ENCODE measurements at places on chromosomes 6 and 20.
A peak's percentile ranks its signal among the peaks of the same experiment; 100 is the strongest.

- no peak for DNase-seq
Measured at GRCh38 chr6:34585512-34586061, 29.5 kb upstream of the SPDEF start.

DNA sequence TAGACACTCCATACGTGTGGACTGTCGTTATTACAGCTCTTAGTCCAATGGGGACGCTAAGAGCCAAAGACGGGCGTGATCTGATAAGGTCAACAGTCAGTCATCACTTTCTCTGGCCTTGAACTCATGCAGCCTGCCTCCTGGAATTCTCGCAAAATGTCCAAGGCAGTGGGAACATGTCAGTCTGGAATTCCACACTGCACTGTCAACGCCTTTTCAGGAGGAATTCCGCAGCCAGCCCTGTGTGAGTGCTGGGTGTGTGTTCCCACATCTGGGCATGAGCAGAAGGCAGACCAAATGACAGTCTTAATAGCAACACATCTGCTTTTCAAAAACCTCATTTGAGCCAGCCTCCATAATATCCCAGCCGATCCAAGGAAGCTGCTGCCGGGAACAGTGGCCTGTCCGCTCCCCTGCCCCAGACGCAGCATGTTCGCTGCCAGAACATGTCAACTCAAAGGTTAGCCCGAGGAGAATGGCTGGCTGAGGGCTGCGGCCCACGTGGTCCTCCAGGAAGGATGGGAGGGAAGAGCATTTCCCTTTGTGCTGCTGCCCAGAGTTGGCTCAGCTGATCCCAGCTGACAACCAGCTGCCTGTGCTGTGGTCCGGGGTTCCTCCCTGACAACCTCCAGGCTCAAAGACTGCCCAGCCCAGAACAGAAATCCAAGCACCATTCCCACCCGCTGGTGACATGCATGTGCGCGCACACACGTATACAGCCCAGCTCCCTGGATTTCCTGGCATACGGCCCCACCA is 103.1 kb downstream of the SULF2 start:
- no peak for DNase-seq

GRCh38 chr20:38209054-38209675 is 44.1 kb upstream of the TGM2 start:
- no peak for DNase-seq

- no peak for DNase-seq
Measured at GRCh38 chr6:97687916-97688315, 404.9 kb upstream of the MMS22L start.

- no peak for DNase-seq
Measured at GRCh38 chr6:148509800-148510581, 167.4 kb downstream of the SASH1 start.

GRCh38 chr6:14658030-14658429 is 540.5 kb downstream of the CD83 start:
- no peak for DNase-seq

DNA sequence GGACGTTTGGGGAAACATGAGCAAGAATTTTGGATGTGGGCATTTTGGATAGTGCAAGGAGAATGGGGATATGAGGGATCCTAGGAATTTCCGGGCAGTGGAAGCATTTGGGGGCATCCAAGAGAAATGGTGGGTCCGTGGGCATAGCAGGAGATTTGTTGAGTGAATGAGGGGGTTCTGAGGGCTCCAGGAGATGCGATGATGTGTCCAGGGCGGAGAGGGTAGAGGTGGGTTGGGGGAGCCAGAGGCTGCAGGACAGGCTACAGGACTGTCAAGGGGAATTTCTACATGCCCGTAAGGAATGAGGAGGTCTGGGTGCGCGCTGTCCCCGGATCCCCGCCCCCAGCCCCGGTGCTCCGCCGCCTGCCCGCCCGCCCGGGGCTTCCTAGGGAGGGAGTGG is 364 bp downstream of the FRS3 start:
- DNase-seq: no peak

- DNase-seq: no peak
Measured at GRCh38 chr6:115203381-115203780, 857.3 kb downstream of the FRK start.

- no peak for DNase-seq
Measured at GRCh38 chr6:44049989-44050871, 77.0 kb downstream of the MRPL14 start.

DNA sequence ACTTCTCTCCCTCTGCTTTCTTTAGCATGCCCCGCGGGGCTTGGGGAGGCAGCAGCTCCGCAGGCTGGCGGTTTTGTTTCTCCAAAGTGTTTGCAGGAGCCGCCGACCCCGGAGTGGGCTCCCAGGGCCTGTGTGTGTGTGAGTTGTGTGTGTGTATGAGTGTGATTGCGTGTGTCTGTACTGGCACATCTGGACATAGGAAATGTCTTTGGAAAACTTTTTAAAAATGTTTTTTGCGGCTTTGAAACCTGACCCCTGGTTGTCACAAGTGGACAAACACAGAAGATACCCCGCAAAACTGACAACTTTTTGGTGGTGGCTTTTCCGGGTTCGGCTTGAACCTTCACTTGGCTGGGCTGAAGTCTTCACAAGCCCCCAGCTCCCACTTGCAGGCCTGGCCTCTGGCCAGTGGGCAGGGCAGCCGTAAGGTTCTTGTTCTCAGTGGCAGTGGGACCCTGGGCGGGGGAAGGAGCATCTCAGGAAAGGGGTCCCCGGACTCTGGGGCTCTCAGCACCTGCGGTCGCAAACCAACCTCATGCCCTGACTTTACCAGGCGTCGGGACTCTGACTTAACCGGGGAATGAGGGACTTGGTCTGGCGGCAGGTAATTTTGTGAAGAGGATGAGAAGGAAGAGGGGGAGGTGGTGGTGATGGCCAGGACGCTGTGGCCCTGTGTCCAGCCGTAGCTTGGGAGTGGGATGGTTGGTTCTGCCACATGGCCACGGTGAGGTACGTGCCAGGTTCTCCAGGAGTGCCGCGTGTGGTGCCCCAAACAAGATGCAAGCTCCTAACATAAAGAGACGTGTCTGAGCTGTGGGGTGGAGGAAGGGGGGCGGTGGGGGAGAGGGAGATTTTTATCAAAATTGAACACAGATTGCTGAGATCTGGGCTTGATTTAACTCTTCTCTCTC is 619 bp downstream of the DAAM2 start:
- DNase-seq: no peak

- no peak for DNase-seq
Measured at GRCh38 chr6:56934876-56935275, 20.0 kb upstream of the BEND6 start.

DNA sequence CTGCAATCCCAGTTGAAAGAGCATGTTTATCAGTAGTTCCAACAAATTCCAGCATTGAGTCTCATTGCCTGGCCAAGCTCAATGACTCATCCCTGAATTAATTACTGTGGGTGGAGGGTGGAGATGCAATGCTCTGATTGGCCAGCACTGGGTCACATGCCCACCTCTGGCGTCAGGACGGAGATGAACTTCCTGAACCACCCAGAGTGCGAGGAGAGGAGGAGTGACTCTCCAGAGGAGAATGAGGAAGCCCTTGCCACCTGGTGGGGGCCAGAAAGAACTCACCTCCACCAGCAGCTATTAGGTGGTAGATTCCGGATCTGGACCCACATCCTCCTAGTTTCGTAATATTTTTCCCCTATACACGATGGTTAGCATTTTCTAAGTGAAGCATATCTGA is 283.9 kb downstream of the TBC1D7 start:
- DNase-seq: no peak

GRCh38 chr20:61014491-61014890 is 237.6 kb upstream of the CDH4 start:
- DNase-seq: no peak

DNA sequence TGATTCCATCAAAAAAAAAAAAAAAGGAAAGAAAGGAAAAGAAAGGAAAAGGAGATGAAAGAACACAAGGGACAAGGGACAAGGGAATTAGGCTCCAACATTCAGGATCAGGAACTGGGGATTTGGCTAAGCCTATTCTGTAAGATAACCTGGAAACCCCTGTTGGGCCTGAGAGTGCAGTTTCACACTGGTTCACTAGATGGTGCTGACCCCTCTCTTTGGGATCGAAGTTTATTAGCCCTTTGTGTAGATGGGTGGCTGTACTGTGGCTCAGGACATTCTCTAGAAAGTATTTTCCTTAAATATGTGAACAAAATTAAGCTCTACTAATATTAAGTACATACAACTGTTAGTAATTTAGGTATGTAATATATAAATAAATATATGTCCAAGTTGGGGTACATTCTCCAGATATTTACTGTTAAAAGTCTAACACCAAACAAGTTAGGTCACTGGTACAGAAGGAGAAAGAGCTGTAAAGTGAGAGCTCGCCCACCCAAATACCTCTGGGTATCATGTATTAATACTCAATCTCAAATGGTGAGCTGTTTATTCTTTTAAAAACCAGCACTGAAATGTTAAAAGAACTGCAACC is 6.3 kb downstream of the OR2A4 start:
- peak; percentile 65 for DNase-seq

DNA sequence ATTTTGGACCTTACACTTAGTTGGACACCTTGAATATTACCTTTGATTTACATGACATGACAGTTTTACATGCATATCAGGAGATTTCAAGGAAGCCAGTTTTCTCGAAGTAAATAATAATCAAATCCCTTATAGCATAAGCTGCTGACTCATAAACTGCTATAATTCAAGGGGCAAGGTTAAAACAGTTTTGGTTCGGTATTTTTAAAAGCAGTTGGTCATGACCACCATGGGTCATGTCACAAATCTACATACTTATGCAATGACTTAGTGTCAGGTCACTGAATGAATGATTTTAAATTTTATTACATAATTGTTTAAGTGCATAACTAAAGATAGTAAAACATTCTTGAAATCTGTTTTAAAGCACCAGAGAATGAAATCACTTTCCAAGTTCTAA is 158.0 kb downstream of the DST start:
- no peak for DNase-seq

- no peak for DNase-seq
Measured at GRCh38 chr20:6925744-6926278, 158.3 kb downstream of the BMP2 start.

GRCh38 chr6:26531897-26532296 is 6.3 kb upstream of the HMGN4 start:
- peak; percentile 46 for DNase-seq

DNA sequence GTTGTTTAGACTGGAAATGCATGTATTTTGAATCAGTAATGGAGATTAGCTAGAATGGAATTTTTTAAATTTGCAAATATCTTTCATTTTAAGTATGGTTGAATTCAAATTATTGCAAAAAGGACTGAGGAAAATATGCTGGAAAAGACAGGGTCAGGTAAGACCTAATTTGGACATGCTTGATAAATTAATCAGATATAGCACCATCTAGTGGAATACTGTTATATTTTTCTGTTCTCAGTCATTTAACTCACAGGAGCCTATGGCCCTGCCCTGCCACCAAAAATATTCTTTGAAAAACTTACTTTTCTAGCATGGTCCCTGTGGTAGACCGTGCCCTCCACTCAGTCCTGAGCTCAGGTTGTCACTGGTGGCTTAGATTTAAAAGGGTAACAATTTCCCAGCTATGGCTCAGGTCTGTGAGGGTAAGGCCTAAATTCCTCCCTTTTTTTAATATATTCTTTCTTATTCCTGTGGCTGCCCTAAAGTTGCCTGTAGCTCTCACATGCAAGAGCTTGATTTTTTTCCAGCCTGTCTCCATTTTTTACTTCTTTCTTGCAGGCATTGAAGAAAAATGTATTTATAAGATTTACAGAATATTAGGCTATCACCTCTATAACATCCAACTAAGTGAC is 25.3 kb upstream of the KIAA1586 start:
- peak; percentile 37 for DNase-seq

DNA sequence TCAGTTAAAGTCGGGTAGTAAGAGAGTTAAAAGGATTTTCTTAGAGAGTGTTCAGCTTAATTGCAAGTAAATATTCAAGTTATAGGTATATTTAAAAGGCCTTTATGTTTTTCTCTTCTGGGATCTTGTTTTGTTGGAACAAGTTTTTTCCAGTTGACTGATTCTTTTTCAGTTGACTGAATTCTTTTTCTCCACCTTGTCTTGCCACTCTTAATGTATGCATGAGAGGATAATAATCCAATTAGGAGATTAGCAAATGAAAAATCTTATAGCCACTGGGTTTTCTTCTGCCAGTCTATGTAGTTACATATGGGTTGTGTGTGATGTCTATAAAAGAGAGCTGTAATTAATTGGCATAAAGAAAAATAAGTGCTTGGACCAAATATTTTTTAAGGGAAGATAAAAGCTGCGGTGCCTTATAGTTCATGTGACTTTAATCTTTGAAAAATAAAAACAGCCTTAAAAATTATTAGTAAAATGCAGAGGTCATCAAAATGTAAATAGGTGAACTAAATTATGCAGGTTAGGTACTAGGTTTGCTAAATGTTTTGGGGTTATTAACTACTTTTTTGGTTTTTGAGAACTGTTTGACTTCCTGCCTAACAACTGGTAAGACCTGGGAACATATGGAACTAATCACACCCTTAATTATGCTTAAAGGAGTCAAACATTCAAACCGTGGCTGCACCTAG is 367.2 kb downstream of the HTR1B start:
- DNase-seq: no peak

DNA sequence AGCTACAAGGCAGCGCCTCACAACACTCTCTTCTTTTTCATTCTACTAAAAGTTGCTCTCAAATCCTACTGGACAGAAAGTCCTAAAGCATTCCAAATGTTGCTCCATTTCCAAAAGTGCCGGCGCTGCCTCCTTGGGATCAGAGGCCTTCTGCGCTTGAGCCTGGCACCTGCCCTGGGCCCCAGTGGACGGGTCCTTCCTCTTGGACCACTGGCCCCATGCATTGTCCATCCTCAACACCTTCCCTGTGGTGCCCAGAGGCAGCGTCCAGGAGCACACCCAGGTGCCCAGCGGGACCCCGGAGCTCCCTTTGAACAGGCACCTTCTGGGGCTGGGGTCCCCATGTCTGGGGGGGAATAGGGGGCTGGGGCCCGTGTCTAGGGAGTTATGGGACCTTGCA is 205.2 kb downstream of the ERMARD start:
- no peak for DNase-seq

DNA sequence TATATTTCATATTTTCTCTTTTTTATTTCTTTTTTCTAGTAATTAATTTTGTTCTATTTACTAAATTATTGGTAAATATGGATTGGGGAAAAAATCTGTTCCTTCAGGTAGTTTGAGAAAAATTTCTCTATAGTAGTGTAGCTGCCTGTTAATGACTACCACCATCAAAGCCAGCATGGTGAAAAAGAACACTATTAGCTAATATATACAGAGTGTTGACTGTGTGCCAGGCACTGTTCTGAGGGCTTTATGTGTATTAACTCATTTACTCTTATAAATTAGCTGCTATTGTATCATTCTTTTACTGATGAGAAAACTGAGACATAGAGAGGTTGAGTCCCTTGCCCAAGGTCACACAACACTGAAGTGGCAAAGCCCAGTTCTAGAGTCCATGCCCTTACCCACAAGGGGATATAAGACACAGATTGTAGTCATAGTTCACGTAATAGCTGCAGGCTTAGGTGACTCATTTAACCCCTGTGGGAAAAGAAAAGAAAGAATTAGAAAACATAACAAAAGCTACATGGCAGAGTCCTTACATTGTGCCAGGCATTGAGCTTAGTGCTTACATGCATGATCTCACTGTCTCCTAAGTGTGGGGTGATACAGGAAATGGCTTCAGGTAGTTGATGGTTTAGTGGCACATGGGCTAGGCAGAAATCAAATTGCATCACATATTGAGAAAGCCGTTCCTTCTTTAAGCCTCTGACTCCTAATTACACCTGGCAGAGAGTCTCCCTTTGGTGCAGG is 12.2 kb upstream of the AKIRIN2 start:
- no peak for DNase-seq
